ENCODE measurements at places on chromosomes 4 and X.

DNA sequence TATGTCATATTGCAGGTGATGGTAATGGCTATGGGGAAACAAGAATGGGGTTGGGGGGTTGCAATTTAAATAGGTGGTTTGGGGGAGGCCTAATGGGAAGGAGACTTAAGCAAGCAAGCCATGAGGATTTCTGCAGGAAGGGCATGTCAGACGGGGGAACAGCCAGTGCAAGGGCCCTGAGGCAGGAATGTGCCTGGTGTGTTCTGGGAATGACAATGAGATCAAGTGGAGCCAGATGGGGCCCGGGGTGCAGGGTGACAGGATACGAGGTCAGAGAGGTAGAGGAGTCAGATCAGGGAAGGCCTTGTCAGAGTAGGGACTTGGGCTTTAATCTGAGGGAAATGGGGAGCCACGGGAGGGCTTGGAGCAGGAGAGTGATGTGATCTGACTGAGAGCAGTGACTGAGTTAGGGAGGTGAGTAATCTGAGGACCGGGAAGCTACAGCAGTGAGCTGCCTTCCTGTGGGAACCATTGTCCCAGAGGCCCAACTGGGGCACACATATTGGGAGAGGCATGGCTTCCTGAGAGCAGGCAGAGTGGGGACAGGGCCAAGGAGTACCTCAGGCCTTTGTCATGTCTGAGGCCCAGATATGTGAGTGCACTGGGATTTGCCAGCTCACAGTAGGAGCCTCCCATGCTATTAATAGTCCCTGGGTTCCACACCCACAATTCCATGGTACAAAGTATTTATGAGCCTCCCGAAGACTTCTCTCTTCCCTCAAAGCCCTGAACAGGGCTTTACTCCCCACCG lies 139.8 kb downstream of the BCOR start:
- no peak for DNase-seq

DNA sequence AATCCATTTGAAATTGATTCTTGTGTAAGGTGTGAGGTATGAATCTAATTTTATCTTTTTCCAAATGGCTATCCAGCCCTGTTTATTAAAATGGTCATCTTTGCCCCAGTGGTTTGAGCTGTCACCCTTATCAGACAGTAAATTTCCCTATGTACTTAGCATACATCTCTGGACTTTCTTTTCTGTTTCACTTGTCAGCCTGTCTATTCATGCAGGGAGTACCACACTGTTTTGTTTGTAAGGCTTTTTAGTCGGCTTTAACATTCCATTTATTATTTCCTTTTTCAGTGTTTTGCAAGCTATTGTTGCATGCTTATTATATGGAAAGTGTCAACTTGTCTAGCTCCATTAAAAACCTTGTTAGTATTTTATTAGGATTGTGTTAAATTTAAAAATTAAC lies 155.8 kb downstream of the STAG2 start:
- no peak for DNase-seq

GRCh38 chrX:39451046-39451445 lies 646.7 kb downstream of the BCOR start:
- no peak for DNase-seq

GRCh38 chr4:173146456-173146855 lies 22.2 kb upstream of the GALNT7 start:
- no peak for DNase-seq

DNA sequence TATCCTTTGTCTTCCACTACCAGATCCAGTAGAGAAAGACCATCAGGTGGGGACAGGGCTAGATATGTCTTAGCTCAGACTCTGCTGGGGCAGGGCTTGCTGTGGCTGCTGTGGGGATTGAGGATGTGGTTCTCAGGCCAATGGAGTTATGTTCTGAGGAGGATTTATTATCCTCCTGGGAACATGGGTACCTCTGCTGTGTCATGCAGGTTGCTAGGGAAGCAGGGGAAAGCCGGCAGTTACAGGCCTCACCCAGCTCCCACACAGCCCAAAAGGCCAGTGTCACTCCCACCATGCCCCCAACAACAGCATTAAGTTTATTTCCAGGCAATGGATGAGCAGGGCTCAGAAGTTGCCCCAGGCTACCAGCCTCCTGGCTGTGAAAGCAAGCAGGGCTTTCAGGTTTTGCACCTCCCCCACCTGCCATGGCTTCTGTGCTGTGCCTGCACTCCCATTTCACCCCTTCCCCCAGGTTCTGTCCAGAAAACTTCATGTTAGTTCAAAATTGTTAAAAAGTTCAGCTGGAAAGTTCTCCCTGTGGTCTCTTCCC lies 879.9 kb downstream of the ARAP2 start:
- no peak for DNase-seq

- DNase-seq = no peak
Measured at GRCh38 chrX:18983666-18984380, at the start of gene PHKA2. TSS of gene PHKA2 (minus strand) at chrX:18984114. CDS start at chrX:18983932, 182 bp downstream.

GRCh38 chr4:19455196-19455595 lies 796.5 kb upstream of the SLIT2 start:
- DNase-seq = no peak

- DNase-seq = no peak
Measured at GRCh38 chr4:17636341-17636695, 21.9 kb downstream of the MED28 start.

DNA sequence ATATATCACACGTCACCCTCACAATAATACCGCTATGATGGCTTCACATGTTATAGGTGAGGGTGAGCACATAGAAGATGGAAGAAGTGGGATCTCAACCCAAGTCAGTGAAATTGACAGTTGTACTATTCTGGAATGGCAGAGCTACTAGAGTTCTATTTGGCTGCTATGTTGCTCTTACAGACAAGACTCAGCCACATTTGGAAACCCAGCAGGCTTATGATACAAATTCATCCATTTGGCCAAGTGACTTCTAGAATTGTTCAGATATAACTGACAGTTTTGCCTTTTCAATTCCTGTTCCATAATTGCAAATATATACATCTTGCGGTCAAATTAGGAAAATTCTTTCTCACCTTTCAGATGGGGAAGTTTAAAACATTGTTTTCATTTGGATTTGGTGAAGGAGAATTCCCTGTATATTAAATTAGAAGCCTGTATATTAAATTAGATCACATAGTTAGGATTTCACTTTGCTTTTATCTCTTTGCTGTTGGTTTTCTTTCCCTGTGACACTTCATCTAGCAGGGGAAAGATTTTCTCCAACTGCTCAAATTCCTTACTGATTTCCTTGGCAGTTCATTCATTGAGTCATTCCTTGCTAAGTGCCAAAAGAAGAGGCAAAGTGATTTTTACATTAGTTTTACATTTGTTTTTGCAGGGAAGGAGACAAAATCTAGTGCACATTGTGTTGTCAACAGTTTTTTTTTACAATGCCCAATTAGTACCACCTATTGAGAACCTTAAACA lies 120.6 kb upstream of the TBC1D9 start:
- no peak for DNase-seq

DNA sequence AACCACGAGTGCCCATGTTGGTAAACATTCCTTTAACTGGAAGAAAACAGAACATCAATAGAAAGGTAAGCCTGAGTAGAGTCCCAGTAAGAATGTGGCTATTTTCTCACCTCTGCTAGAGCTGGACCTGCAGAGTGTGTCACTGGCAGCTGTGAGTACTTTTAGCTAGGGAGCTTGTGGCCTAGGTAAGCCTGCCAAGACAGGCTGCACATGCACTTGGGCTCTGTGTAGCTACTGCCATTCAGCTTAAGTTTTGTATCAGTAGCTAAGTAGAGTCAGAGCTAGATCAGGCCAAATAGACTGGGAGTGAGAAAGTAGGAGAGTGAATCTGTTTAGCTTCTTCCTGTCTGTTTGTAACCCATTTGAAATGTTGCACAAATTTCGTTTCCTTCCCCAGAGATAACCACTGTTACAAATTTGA lies 35.3 kb downstream of the RBPJ start:
- DNase-seq = no peak

DNA sequence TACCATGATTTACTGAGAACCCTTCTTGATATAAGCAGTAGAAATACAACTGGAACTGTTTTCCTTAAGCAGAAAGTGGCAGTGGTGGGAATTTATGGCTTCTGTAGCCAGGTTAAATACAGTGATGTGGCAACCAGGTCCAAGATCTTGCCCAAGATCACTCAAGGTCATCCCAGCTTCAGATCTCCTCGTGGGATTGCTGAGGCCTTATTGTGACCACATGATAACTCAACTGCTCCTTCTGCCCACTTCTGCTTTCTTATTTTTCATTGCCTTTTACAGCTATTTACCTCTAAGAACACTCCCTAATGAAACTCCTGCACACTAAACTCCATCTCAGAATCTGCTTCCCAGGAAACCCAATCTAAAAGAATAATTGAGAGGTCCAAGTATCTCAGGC lies 12.4 kb upstream of the CYBB start:
- DNase-seq = no peak

Data from femur (tissue), 1 donor.